ENCODE measurements at places on chromosomes 7 and 10. TPM values are rescaled to one million over a fixed set of nuclear protein-coding genes. Genes with fewer than 3 reads are reported as not detected.

Gene DNAH11
- polyA plus RNA-seq: 2.5 TPM

Gene GARIN1A
- 1.8 TPM for polyA plus RNA-seq

Gene RPEL1
- polyA plus RNA-seq: not detected

Gene ZNF783
- polyA plus RNA-seq: 1.0 TPM

Gene RTKN2
- 0.31 TPM for polyA plus RNA-seq

Gene PHYH
- polyA plus RNA-seq: 33.6 TPM

Gene UCMA
- polyA plus RNA-seq: not detected

Gene TMEM273
- polyA plus RNA-seq: 7.8 TPM

Gene UCN3
- polyA plus RNA-seq: 0.75 TPM

Gene ELMO1
- polyA plus RNA-seq: 10.9 TPM

Gene GLI3
- 1.2 TPM for polyA plus RNA-seq

Gene NXPH1
- polyA plus RNA-seq: not detected

Gene ADAM12
- 0.13 TPM for polyA plus RNA-seq

Gene ERVW-1
- polyA plus RNA-seq: not detected

Gene TNKS2
- polyA plus RNA-seq: 9.8 TPM

Gene PAX4
- polyA plus RNA-seq: not detected
